ENCODE measurements at places on chromosomes 13 and 19. TPM values are rescaled to one million over a fixed set of nuclear protein-coding genes. Genes with fewer than 3 reads are reported as not detected.

- no peak overlapping the region for H3K4me3 ChIP-seq
- H3K36me3 ChIP-seq, result no peaks in the 10 kb centered on the region
- peaks cover 14% of the 10 kb centered on the region for H3K4me1 ChIP-seq
- no peak for DNase-seq
- no peaks in the 10 kb centered on the region for H3K27me3 ChIP-seq
These were observed 3.1 kb upstream of the SLC5A5 start for GRCh38 chr19:17868669-17869068.

DNA sequence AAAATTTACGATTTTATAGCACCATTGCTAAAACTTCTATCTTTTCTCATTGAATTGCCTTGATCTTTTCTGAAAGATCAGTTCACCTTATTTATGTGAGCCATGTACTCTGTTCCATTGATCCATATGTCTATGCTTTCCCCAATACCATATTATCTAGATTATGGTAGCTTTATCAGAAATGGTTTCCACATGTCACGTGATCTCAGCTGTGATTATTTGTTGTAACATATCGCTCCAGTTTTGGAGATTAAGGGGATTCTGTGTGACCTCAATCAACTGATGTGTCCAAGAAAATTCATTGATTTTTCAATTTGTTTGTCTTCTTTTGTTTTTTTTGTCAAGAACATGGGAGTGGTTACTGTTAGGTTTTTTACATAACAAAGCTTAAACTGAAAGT, 1114.5 kb upstream of the ATXN8OS start:
- H3K36me3 ChIP-seq, result no peaks in the 10 kb centered on the region
- H3K27ac ChIP-seq, result no peak overlapping the region
- no peaks in the 10 kb centered on the region for H3K4me1 ChIP-seq
- no peak overlapping the region for H3K4me3 ChIP-seq
- no peak for DNase-seq

DNA sequence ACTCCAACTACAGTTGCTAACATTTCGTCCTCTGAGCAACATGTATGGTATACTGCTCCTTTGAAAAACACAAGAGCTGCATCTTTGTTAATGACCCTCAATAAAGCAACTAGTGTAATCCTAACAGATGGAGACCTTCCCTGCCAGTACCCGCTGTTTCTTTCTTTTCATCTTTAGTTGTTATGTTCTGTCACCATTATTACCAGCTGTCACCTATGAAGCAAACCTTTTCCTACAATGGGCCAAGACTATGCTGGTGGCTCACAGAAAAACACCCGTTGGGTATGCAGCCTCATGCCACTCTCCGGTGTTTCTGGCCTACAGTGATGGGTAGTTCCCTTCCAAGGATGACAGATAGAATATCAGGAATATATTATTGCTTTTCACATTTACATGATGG, 29.7 kb upstream of the CYSLTR2 start:
- DNase-seq, result no peak
- H3K4me3 ChIP-seq, result no peak overlapping the region
- H3K4me1 ChIP-seq, result peaks cover under 1% of the 10 kb centered on the region
- no peaks in the 10 kb centered on the region for H3K27me3 ChIP-seq
- H3K36me3 ChIP-seq, result peaks cover 9% of the 10 kb centered on the region

The ACP5 gene
- 22.9 TPM for total RNA-seq

GRCh38 chr13:52812941-52813340, 35.5 kb downstream of the PCDH8 start:
- H3K36me3 ChIP-seq, result no peaks in the 10 kb centered on the region
- no peak for DNase-seq
- no peak overlapping the region for H3K4me3 ChIP-seq
- peaks cover 13% of the 10 kb centered on the region for H3K27me3 ChIP-seq

The OSCAR gene
- total RNA-seq, result 1.1 TPM

DNA sequence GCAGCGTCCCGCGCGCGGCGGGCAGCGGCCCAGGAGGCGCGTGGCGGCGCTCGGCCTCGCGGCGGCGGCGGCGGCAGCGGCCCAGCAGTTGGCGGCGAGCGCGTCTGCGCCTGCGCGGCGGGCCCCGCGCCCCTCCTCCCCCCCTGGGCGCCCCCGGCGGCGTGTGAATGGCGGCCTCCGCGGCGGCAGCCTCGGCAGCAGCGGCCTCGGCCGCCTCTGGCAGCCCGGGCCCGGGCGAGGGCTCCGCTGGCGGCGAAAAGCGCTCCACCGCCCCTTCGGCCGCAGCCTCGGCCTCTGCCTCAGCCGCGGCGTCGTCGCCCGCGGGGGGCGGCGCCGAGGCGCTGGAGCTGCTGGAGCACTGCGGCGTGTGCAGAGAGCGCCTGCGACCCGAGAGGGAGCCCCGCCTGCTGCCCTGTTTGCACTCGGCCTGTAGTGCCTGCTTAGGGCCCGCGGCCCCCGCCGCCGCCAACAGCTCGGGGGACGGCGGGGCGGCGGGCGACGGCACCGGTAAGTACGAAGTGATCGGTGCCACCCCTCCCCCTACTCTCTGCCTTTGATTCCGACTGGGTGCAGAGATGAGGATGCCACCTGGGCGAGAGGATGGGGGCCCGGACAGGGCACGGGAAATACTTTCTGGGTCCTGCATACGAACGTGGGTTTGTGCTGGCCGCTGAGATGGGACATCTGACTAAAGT, 874 bp downstream of the TRIM28 start:
- peak; percentile 84 for DNase-seq
- H3K27me3 ChIP-seq, result peaks cover 6% of the 10 kb centered on the region
- H3K27ac ChIP-seq, result peak overlapping the region; percentile 85
- peak overlapping the region; percentile 91 for H3K4me3 ChIP-seq

- peaks cover 45% of the 10 kb centered on the region for H3K4me1 ChIP-seq
- H3K36me3 ChIP-seq, result no peaks in the 10 kb centered on the region
- peak overlapping the region; percentile 30 for H3K27ac ChIP-seq
- peak overlapping the region; percentile 90 for H3K4me3 ChIP-seq
- H3K27me3 ChIP-seq, result peaks cover 39% of the 10 kb centered on the region
These were observed 2.2 kb downstream of the CLEC11A start for GRCh38 chr19:50725218-50725910.

GRCh38 chr13:107518292-107518691, 697.0 kb downstream of the LIG4 start:
- H3K27ac ChIP-seq, result no peak overlapping the region
- DNase-seq, result no peak
- no peak overlapping the region for H3K4me3 ChIP-seq
- no peaks in the 10 kb centered on the region for H3K36me3 ChIP-seq

GRCh38 chr19:46616631-46617322, 8.1 kb downstream of the PTGIR start:
- peak; percentile 78 for DNase-seq
- H3K36me3 ChIP-seq, result peaks cover 4% of the 10 kb centered on the region
- peak overlapping the region; percentile 83 for H3K27ac ChIP-seq

The C19orf18 gene
- 2.1 TPM for total RNA-seq

The PTGIR gene
- total RNA-seq, result 32.4 TPM

The PSG7 gene
- not detected for total RNA-seq

DNA sequence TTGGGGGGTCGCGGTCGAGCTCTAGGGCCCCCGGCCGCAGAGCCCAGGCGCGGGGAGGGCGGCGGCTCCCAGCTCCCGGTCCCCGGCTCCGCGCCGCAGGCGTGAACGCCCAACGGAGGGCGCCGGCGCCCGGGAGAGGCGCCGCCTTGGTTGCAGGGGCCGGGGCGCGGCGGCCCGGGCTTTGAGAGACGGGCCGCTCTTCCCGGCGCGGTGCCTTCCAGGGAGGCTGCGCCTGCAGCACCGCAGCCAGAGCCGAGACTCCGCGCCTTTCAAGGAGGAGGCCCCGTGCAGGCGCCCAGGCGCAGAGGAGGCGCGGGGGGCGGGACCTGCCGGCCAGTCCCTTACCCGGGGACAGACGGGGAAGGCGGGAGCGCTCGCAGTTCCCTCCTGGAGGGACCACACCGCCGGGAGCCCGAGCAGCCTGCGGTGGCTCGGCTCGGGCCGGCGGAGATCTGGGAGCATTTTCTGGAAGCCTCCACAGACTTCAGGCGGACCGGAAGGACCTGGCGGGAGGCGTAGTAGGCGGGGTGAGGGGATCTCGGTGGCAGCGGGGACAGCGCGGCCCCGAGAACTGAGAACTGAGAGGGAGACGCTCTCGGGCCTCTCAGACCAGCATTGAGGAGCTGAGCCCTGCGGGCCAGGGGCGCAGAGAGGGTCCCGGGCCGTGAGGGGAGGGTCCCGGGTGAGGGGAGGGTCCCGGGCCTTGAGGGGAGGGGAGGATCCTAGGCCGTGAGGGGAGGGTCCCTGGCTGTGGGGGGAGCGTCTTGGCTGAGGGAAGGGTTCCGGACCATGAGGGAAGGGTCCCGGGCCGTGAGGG, 25.5 kb upstream of the MCF2L start:
- peak; percentile 39 for DNase-seq
- peaks cover 9% of the 10 kb centered on the region for H3K4me1 ChIP-seq
- H3K27me3 ChIP-seq, result peaks cover 42% of the 10 kb centered on the region
- H3K27ac ChIP-seq, result no peak overlapping the region
- peak overlapping the region; percentile 87 for H3K4me3 ChIP-seq

The IL27RA gene
- total RNA-seq, result 67.0 TPM

The INSL3 gene
- 12.5 TPM for total RNA-seq

DNA sequence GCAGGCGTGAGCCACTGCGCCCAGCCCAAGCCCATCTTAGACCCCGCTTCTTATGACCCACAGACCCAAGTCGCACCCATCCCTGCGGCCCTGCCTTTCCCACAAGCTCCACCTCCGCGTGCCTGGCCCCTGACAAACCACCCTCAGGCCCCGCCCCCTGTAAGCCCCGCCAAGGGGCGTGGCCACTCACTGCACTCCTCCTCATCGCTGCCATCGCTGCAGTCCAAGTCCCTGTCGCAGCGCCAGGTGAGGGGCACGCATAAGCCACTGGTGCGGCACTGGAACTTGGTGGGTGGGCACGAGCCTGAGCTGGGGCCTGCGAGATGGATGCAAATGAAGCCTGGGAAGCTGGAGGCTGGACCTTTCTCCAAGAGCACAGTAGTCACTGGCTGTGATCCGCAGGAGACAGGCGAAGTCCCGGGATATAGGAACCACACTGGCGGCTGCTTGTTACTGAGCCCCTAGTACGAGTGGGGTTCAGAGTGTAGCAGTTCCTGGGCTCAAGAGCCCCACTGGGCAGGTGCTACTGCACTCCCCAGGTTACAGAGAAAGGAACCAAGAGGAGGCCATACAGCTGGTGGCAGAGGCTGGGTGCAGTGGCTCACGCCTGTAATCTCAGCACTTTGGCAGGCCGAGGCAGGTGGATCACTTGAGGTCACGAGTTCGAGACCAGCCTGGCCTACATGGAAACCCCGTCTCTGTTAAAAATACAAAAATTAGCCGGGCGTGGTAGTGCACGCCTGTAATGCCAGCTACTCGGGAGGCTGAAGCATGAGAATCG, 3.1 kb downstream of the CD320 start:
- H3K4me3 ChIP-seq, result no peak overlapping the region
- peak; percentile 40 for DNase-seq
- H3K4me1 ChIP-seq, result peaks cover 35% of the 10 kb centered on the region
- no peaks in the 10 kb centered on the region for H3K27me3 ChIP-seq

- peaks cover 21% of the 10 kb centered on the region for H3K4me1 ChIP-seq
- no peak overlapping the region for H3K4me3 ChIP-seq
- no peak overlapping the region for H3K27ac ChIP-seq
These were observed 35.2 kb upstream of the WDFY2 start for GRCh38 chr13:51549050-51549449.

The FCAR gene
- not detected for total RNA-seq

The RXFP2 gene
- not detected for total RNA-seq

DNA sequence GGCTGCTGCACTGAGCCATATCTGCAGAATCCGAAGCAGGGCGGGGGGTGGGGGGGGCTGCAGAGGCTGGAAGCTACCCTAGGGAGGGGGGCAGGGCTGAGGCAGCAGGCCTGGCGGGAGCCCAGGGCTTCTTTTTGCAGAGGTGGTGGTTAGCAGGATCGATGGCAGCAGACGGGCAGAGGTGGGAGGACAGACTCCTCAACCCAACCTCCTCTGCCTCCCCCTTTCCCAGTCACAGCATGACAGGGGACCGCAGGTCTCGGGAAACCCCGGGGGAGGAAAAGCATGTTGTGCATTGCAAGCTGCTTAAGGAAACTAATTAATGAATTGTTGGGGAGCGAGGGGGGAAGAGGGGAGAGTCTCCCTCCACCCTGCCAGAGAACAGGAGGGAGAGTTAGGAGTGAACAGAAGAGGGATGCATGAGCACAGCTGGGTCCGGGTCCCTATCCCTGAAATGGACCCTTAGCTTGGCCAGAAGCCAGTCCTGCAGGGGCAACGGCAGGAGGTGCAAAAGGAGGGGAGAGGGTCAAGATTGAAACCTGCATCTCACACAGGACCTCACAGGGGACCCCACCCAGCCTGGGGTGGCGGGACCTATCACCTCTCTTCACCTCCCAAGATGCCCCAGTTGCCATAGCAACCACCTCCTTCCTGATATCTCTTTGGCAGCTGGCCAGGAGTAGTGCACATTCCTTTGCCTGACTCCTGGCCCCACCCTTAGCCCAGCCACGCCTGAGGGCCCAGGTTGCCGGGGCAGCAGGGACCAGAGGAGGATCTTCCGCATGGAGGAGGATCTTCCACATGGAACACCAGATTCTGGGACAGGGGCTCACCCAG, 1.8 kb downstream of the FXYD7 start:
- DNase-seq, result no peak
- H3K4me1 ChIP-seq, result peaks cover 27% of the 10 kb centered on the region
- no peak overlapping the region for H3K4me3 ChIP-seq
- no peaks in the 10 kb centered on the region for H3K36me3 ChIP-seq

- H3K27ac ChIP-seq, result no peak overlapping the region
- no peaks in the 10 kb centered on the region for H3K27me3 ChIP-seq
- H3K36me3 ChIP-seq, result no peaks in the 10 kb centered on the region
- DNase-seq, result no peak
- H3K4me1 ChIP-seq, result no peaks in the 10 kb centered on the region
These were observed 1516.7 kb upstream of the PCDH20 start for GRCh38 chr13:62932256-62932883.

- H3K27ac ChIP-seq, result no peak overlapping the region
- no peaks in the 10 kb centered on the region for H3K27me3 ChIP-seq
- H3K36me3 ChIP-seq, result peaks cover 5% of the 10 kb centered on the region
These were observed 166.4 kb downstream of the KATNAL1 start for GRCh38 chr13:30140973-30141372.

The GNA15 gene
- 66.5 TPM for total RNA-seq

DNA sequence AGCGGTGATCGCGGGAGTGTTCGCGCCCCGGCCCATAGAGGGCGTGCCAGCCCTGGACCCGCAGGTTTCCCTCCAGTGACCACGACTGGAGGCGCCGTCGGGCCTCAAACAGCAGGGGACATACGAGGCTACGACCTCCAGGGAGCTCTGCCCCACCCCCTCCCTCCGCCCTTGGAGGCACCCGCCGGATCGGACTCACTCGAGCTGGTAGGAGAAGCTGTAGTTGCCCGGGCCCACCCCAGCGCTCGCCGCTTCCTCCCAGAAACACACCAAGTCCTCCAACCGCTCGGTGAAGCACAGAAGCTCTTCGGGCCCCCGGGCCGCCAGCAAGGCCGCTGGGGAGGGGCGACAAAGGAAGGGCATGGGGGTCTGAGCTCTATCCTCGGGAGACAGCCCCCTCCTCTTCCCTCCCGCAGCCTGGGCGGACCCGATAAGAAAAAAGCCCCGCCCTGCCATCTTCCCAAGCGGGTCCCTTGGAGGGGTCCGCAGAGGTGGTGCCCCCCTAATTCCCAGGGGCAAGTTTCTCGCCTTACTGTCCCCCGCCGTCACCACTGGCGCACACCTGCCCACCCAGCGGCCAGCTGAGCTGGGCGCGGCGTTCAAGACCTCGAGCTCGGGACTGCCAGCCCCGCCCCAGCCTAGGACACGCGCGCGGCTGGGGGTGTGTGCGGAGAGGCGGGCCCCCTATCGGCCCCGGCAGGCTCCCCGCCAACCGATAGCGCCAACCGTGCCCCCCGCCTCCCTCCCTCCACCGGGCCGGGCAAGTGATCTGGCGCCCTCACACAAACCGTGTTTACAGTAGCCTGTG, 1.0 kb downstream of the EPOR start:
- peaks cover 6% of the 10 kb centered on the region for H3K27me3 ChIP-seq
- H3K4me1 ChIP-seq, result peaks cover 49% of the 10 kb centered on the region
- peaks cover 5% of the 10 kb centered on the region for H3K36me3 ChIP-seq
- DNase-seq, result peak; percentile 66

The KLK4 gene
- total RNA-seq, result not detected

The PTH2 gene
- not detected for total RNA-seq

The RGS9BP gene
- total RNA-seq, result 0.31 TPM

All from activated T-cell treated with anti-CD3 and anti-CD28 coated beads, Interleukin-2, amount 50 U/mL, for 72 hours (primary cell).